Epithelial cell of proximal tubule (primary cell): ENCODE measurements at places on chromosomes 5 and 9.

DNA sequence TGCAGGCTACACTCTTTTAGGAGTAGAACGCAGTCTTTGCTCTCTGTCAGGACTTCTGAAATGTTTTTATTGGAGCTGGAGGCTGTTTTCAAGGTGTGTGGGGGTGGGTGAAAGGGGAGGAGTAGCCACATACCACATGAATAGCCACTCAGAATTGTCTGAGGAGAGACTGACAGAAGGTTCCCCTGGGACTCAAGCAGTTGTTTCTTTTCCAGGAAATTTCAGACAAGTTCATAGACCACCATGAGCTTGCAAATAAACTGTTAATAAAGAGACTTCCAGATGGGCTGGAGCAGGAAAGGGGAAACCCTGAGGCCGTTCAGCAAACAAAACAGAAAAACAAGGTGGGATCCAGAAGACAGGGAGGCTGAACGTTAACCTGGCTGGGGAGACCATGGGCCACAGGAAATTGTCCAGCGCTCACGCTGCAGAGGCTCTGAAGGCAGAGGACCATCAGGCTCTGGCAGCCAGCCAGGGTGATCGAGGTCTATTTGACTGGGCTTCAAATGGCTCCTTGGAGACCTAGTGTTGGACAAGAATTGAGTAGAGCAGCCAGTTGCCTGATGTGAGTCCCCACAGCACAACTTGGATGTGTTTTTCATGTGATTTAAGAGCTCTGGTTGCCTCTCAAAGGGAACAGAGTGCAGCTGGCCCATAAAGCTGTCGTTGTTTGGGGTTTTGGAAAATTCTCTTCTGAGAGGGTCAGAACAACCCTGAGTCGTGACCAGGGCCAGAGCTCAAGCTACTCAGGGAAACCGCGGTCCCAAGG is 159.2 kb upstream of the RAI14 start:
- DNase-seq = no peak

- no peak for DNase-seq
These were observed 166.8 kb downstream of the YIPF5 start for GRCh38 chr5:144003636-144004035.

DNA sequence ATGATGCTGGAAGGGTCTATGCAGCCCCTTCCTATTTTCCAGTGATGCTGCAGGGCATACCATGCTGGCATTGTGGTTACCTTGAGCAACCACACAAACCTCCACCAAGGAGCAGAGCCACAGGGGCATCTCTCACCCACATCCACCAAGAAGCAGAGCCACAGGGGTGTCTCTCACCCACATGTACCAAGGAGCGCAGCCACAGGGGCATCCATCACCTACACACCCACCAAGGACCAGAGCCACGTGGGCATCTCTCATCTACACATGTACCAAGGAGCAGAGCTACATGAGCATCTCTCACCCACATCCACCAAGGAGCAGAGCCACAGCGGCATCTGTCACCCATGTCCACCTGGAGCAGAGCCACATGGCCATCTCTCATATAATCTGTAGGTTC is 8.8 kb upstream of the GM2A start:
- no peak for DNase-seq

GRCh38 chr5:93874491-93874890 is 133.1 kb upstream of the POU5F2 start:
- no peak for DNase-seq

DNA sequence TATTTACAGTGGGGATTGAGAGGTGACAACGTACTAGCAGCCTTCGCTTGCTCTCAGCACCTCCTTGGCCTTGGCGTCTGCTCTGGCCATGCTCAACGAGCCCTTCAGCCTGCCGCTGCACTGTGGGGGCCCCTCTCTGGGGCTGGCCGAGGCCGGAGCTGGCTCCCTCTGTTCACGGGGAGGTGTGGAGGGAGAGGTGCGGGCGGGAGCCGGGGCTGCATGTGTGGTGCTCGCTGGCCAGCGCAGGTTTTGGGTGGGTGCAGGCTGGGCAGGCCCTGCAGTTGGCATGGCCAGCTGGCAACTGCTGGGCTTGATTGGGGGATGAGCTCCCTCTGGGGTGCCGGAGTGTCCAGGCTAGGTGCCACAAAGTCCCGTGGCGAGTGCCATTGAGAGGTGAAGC is 5.8 kb upstream of the DMRTA1 start:
- no peak for DNase-seq

GRCh38 chr5:119287547-119288111 is 68.2 kb upstream of the TNFAIP8 start:
- no peak for DNase-seq

DNA sequence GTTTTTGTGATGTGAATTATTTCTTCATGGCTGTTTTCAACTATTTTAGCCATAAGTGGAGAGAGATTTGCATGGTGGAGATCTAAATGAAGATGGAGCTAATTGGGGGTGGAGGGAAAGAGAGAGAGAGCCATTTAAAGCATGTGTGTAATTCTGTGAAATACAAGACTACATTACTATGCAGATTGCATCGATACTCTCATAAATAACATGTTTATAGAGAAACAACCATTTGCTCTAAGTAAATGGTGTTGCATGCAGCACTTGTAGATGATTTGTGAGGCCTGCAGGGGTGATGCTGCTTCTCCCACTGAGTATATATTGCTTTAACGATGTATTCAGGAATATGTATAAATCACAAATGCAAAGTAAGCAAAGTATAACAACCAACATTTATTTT is 270.2 kb upstream of the RIOK2 start:
- no peak for DNase-seq

GRCh38 chr9:94703488-94704140 is 22.9 kb upstream of the AOPEP start:
- peak; percentile 44 for DNase-seq

DNA sequence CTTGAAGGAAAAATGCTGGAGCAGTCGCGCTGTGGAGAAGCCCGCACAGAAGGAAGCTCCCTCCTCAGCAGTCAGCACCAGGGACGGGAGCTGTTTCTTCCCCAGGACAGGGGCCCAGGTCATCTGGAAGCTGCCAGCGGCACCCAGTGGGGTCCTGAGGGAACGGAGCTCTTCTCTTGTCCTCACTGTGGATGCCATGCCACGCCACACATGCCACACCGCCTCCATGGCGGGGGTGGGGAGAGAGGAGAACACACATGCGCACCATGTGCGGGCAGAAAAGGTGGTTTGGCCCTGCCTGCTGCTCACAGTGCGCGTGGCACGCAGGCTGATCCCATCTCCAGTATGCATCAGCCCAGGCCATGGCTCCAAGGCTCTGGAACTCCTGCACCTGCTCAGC is 41.7 kb upstream of the ZNF354B start:
- DNase-seq = no peak
